ENCODE measurements at places on chromosomes 13 and 19.

DNA sequence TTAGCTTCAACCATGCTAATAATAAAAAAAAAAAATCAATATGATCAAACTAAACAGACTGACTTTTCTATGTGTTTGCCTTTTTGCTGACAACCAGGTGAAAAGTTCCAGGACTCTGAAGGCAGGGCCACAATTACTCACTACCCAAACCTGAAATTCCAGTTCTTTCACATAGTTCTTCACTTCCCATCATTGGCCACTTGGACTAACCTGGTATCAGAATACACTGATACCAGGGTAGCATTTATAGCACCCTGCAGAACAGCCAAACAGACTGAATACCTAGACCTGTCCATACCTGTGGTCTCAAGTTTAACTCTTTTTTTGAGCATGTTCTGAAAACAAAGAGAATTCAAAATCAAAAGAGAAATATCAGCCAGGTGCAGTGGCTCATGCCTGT, 25.1 kb downstream of the ELF1 start:
- no peak for DNase-seq

GRCh38 chr13:22497991-22498780, 682.6 kb upstream of the SGCG start:
- no peak for DNase-seq

DNA sequence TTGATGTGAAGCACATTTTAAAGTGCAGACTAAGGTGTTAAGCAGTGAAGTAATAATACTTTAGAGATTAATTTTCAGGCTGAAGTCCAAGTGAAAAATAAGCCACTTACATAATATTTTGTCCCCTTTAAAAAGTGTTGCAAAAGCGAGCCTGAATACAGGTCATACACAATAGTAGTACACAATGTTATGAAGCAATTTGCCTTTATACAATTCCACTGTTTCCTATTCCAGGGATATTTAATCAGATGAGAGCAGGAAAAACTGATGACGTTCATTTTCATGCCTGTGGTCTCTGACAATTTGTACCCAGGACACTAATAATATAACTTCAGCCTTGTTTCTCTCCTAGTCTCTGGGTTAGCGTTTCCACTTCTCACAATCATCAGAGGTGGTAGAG, 916.7 kb downstream of the PCDH9 start:
- no peak for DNase-seq

DNA sequence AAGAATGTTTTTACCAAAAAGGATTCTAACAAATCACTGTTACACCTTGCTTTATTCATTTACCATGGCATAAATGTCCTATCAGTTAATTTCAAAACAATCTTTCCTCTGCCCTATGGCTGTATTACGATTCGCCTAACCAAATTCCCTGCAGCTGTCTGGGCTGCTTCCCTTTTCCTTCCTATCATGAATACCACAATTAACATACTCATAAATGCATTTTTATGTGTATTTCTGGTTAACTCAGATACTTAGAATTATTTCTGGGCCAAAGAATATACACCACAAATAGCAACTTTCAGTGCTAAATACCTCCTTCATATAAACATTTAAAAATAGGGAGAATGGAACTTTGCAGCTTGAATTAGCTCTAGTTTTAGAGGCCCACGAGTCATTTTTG, 30.4 kb downstream of the ANKRD10 start:
- no peak for DNase-seq

GRCh38 chr13:42068886-42069285, 20.4 kb downstream of the DGKH start:
- DNase-seq, result no peak

DNA sequence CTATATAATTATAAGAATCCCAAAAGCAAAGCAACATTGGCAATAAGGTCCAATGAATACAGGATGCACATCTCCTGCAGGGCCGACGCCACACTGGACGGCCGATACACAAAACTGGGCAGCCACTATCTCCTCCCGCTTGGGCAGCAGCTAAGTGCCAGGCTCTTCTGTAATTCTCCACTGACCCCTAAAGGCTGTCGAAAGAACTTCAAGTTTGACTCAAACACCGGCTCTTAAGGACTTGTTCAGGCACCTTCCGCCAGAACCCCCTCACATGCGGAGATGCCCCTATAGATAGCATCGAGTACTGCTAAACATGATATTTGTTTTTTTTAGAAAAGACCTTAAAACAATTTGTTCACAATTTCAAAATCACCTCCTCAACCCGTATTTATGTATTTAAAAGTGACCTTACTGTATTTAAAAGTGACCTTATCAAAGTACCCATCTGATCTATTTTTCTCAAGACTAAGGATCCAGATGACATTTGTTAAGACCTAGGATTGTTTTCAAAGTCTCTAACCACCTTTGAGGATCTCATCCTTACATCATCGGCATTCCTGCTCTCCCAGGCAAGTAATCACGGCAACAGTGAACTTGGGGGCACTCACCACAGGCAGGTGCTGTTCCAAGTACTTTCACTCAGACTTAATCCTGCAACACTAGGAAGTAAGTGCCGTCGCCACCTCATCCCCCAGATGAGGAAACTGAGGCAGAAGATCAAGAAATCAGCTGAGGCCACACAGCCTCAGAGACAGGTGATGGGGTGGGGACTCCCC, 77.8 kb downstream of the TUBGCP3 start:
- DNase-seq, result no peak

DNA sequence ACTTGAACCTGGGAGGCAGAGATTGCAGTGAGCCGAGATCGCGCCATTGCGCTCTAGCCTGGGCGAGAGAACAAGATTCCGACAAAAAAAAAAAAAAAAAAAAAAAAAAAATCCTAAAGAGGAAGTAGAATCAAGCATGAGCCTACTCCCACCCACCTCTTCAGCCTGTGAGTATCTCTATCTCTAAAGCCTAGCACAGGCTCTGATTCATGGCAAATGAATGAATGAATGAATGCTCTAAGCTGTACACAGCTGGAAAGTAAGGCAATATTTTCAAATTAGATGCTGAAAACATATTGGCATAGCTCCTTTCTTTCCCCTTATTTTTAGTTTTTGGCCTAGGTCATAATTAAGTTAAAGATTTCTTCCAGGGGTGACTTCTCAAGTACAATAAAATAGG, 35.7 kb upstream of the FAM216B start:
- DNase-seq, result no peak

DNA sequence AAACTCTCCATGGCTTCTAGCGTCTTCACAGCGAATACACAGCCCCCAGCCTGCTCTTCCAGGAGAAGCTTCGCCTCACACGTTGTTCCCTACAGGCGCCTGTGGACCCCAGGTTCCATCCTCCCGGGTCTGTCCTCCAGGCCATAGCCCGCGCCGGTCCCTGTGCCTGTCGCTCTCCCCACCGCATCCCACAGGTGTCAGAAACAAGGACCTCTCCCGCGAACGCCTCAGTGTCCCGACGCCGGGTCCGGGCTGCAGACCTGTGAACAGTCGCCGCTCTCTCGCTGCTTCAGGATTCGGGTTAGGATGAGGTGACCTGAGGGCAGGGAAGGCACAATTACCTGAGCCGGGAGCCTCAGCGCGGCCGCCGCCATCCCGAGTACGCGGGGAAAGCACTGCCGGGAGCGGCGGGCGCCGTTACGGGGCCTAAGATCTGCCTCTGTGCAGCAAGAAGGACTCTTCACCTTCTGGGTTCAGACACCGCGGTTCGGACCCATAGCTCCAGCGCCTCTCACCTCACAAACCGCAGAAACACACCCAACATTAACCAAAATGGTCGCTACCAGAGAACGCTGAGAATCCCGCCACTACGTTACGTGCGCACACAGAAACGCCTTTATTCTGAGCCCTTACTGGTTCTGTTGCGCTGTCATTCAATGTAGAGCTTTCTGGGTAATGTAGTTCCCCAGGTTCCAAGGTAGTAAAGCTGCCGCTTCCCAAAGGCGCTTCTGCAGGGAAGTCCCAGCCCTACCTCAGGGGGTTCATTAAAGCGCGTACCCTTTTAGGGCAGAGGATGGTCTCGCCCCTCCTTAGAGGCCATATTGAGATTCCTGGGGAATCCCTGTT, at the start of gene ZNF418:
Gene ZNF418, minus strand, starts transcription at position 583 of the 846 bp plus-strand sequence. CDS start 1,580 bp downstream, outside the sequence.
- DNase-seq, result peak; percentile 66

GRCh38 chr19:47226426-47227351, 4.3 kb downstream of the BBC3 start:
- DNase-seq, result peak; percentile 80

GRCh38 chr19:55389386-55390317, 3.9 kb downstream of the RPL28 start:
- peak; percentile 16 for DNase-seq

- DNase-seq, result peak; percentile 43
Observed at GRCh38 chr19:53908106-53908934, 758 bp upstream of the CACNG7 start.

GRCh38 chr13:110412132-110412914, 105.2 kb downstream of the COL4A2 start:
- peak; percentile 58 for DNase-seq

DNA sequence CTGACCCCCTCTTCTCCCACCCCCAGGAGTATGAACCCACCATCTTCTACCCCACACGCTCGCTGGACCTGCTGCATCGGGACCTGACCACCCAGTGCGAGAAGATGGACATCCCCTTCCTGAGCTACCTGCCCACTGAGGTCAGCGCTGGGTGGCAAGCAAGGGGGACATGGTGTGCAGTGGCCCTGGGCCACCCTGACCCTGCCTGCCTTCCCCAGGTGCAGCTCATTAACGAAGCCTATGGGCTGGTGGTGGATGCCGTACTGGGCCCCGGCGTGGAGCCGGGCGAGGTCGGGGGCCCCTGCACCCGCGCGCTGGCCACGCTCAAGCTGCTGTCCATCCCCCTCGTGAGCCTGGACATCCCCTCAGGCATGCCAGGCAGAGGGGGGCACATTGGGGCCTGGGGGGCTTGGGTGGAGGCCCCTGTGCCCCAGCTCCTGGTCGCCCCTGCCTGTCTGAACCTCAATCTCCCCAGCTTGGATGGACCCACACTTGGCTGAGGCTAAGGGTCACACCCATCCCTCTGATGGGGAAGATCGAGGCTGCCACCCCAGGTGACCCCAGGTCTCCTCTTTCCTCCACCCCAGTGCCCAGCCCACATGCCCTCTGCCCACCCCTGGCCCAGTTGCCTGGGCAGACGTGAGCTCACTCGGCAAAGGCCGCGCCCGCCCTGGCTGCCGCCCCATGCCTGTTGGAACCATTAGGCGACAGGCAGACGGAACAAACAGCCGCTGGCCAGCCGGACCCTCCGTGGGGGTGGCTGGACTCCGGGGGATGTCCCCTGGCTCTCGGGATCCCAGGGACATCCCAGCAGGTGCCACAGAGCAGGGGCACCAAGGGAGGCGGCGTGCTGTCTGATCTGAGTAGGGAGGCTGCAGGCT, 2.5 kb upstream of the CILP2 start:
- no peak for DNase-seq

DNA sequence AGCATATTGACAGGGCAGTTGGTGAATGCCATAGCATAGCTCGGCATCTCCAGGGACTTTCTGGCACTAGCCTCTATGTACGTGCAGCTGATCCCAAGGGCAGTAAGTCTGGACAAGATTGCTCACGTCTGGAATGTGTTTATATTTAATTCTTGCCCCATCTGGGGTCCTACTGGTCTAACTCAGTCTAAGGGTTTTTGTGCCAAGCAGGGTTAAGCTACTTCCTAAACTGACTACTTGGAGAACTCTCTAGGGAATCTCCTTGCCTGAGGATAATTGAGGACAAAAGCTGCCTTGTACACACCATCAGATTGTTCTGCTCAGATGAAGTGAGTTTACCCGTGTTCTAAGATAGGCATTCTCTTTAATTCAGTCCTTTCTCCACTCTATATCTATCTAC, 358.1 kb downstream of the MYO16 start:
- DNase-seq, result no peak

DNA sequence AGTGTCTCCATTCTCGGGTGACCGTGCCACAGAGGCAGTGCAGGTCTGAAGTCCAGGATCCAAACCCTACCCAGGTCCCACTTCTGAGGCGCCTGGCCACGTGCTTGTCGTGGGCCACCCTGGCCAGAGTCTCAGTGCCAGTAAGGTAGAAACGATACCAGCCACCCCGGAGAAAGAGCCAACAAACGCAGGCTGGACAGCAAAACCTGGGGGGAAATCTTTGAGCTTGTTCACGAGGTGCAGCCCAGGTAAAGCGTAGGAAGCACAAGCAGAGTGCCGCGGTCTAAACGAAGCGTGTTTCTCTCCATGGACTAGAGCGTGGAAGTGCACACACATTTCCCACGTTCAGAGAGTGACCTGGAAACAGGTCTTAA, 95.6 kb downstream of the ATP11A start:
- no peak for DNase-seq

GRCh38 chr19:54521022-54521859, 18.6 kb downstream of the LAIR2 start:
- DNase-seq, result no peak

DNA sequence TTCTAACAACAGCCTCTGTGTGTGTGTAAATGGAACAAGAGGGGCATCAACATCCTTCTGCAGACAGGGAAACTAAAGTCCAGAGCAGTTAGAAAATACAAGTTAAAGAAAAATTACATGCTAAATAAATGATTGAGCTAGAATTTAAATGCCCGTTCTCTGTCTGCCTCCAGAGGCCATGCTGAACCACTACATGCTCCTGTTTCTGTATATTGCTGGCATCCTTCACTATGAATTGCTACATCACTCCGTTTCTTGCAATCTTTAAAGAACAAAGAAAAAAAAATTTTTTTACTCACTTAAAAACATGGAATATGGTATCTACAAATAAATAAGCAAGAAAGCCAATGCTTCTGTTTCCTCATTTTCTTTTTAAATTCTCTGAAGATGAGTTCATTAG, 47.9 kb downstream of the DCT start:
- no peak for DNase-seq

- DNase-seq, result no peak
Observed at GRCh38 chr19:970695-971094, 13.4 kb upstream of the WDR18 start.

DNA sequence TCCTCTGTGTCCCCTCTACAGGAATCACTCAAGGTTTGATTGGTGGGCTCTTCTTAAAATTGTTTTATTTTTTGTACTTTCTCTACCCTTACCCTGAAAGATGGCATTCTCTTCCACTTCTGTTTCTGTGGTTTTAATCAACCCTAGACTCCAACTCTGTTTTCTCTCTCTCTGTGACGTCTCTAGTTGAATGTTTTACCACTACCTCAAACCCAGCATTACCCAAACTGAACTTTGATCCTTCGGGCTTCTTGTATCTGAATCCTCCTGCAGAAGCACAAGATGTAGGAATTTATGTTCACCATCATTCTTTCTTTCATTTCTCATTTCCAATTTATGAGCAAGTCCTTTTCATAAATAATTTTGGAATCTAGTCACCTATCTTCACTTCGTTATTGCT, 39.9 kb downstream of the PCCA start:
- DNase-seq, result no peak

All from CD4-positive, alpha-beta T cell treated with Interleukin-1 beta for 1 hour (primary cell).